Ovary (tissue), 10 donors: ENCODE measurements at places on chromosomes 1 and 21. TPM values are rescaled to one million over a fixed set of nuclear protein-coding genes. Genes with fewer than 3 reads are reported as not detected.

GRCh38 chr21:41573902-41574690, 66.1 kb upstream of the TMPRSS2 start:
- no peaks in the 10 kb centered on the region for H3K4me1 ChIP-seq
- no peak for DNase-seq
- no peaks in the 10 kb centered on the region for H3K36me3 ChIP-seq

GRCh38 chr1:58895082-58895481, 111.2 kb upstream of the JUN start:
- peaks cover 23% of the 10 kb centered on the region for H3K4me1 ChIP-seq
- no peaks in the 10 kb centered on the region for H3K36me3 ChIP-seq
- no peaks in the 10 kb centered on the region for H3K27me3 ChIP-seq
- H3K4me3 ChIP-seq = no peak overlapping the region
- H3K27ac ChIP-seq = no peak overlapping the region
- no peak for DNase-seq

DNA sequence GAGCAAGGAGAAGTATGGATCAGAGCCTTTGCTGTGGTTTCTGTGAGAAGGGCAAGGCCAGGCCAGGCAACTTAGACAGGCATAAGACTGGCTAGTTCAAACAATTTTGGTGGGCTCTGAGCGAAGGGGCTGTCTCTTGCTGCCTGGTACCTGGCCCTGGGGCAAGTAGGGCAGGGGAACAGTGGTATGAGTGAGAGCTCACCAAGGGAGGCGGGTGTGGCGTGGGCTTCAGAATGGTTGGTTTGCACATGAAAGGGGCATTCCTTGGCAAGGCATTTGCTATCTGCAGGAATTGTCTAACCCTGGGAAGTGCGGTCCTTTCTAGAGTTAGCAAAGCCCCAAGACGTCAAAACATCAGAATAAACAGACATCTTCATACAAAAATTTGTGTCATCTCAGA, 210.5 kb downstream of the CAMTA1 start:
- H3K4me3 ChIP-seq = no peak overlapping the region
- no peaks in the 10 kb centered on the region for H3K36me3 ChIP-seq
- H3K27ac ChIP-seq = no peak overlapping the region
- no peak for DNase-seq
- no peaks in the 10 kb centered on the region for H3K27me3 ChIP-seq

- peaks cover 12% of the 10 kb centered on the region for H3K4me1 ChIP-seq
- no peaks in the 10 kb centered on the region for H3K27me3 ChIP-seq
- no peaks in the 10 kb centered on the region for H3K36me3 ChIP-seq
- DNase-seq = no peak
- H3K4me3 ChIP-seq = no peak within 1 kb of the TSS
- no peak within 1 kb of the TSS for H3K27ac ChIP-seq
These were observed at the start of gene LCK for GRCh38 chr1:32250893-32251716. LCK (plus strand) TSS chr1:32251265; CDS start chr1:32274330, 23,065 bp downstream.

- H3K36me3 ChIP-seq = no peaks in the 10 kb centered on the region
- no peaks in the 10 kb centered on the region for H3K4me1 ChIP-seq
- DNase-seq = no peak
- H3K27me3 ChIP-seq = no peaks in the 10 kb centered on the region
- no peak overlapping the region for H3K27ac ChIP-seq
These were observed 70.8 kb upstream of the PRKACB start for GRCh38 chr1:84073266-84073665.

- no peaks in the 10 kb centered on the region for H3K4me1 ChIP-seq
- DNase-seq = peak; percentile 54
- no peak overlapping the region for H3K4me3 ChIP-seq
- no peak overlapping the region for H3K27ac ChIP-seq
- H3K36me3 ChIP-seq = no peaks in the 10 kb centered on the region
- no peaks in the 10 kb centered on the region for H3K27me3 ChIP-seq
These were observed 4.5 kb downstream of the TTC24 start for GRCh38 chr1:156583821-156584622.

- no peak overlapping the region for H3K27ac ChIP-seq
- no peak overlapping the region for H3K4me3 ChIP-seq
- no peaks in the 10 kb centered on the region for H3K36me3 ChIP-seq
These were observed 9.4 kb upstream of the PGD start for GRCh38 chr1:10389271-10389973.

Gene LAMC2
- total RNA-seq = 0.56 TPM

Gene DENND2D
- total RNA-seq = 15.7 TPM

Gene TCP10L
- total RNA-seq = 2.4 TPM

Gene SMCP
- total RNA-seq = not detected

Gene ZBED6
- 19.9 TPM for total RNA-seq
